Tongue (tissue), 3 donors: ENCODE measurements at places on chromosomes 3 and 15. TPM values are rescaled to one million over a fixed set of nuclear protein-coding genes. Genes with fewer than 3 reads are reported as not detected.

The ROBO2 gene
- 22.1 TPM for total RNA-seq

The GRAMD1C gene
- total RNA-seq: 7.3 TPM

The KBTBD13 gene
- 2.6 TPM for total RNA-seq

GRCh38 chr3:47515100-47515499, 1.6 kb upstream of the ELP6 start:
- DNase-seq: no peak

GRCh38 chr3:151403246-151403645, 18.7 kb upstream of the P2RY12 start:
- no peak for DNase-seq

- DNase-seq: no peak
Observed at GRCh38 chr15:29711531-29711930, 110.7 kb downstream of the TJP1 start.

DNA sequence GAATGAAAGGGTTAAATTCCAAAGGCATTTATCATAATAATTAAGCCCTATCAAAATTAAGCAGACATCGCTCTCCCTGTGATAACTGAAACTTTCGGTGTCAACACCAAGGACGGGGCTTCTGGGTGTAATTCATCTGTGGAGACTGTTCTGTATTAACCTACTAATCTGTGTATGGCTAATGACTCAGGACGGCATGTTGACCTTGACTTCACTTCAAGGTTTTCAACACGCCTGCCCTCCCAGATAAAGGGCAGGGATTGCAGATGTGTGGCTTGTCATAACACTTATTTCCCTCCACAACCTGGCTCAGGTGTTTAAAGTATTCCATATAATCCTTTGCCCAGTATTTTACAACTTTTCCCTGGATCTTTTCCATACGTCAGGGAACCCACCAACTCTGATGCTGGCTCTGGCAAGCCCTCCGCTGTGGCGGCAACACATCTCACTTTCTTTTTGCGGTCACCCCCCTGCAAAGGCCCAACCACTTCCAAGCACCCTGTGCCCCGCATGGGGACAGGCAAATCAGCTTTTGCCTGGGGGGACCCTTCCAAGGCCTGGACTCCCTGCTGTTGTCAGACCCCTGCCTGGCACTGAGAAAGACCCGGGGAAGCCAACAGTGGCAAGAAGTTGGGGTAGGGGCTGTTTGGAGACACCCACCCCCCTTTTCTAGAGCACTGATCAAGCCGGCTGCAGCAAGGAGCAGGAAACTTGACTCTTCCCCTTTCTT, 93.2 kb upstream of the MEF2A start:
- no peak for DNase-seq

GRCh38 chr3:155991212-155991611, 120.8 kb downstream of the GMPS start:
- DNase-seq: peak; percentile 92
